ENCODE measurements at places on chromosomes 6 and 20.

- no peak for DNase-seq
Observed at GRCh38 chr20:64003960-64004725, 23.2 kb downstream of the PRPF6 start.

GRCh38 chr6:110517601-110518281 is 41.3 kb upstream of the SLC22A16 start:
- DNase-seq, result no peak

GRCh38 chr6:56364827-56365339 is 117.5 kb upstream of the COL21A1 start:
- DNase-seq, result no peak

GRCh38 chr6:125537090-125537489 is 212.3 kb upstream of the HEY2 start:
- DNase-seq, result no peak

DNA sequence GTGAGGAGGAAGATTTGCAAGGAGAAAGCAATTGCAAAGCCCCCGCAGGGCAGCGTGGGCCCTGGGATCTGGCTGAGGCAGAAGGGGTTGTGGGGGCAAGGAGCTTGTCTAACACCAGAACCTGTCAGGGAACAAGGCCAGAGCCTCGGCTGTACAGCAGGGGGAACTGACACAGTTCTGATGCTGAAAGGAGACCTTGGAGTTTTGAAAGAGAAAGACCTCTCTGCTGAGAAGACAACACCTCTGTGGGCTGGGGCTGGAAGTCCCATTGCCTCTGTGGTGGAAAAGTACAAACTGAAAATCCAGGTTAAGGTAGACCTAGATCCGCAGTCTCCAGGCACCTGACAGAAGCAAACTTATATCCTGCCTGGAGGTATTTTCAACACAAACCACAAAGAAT is 86.9 kb upstream of the CST7 start:
- no peak for DNase-seq

- no peak for DNase-seq
Observed at GRCh38 chr20:62259294-62259565, 20.9 kb downstream of the OSBPL2 start.

GRCh38 chr6:130500693-130501092 is 134.9 kb downstream of the TMEM200A start:
- DNase-seq, result no peak

DNA sequence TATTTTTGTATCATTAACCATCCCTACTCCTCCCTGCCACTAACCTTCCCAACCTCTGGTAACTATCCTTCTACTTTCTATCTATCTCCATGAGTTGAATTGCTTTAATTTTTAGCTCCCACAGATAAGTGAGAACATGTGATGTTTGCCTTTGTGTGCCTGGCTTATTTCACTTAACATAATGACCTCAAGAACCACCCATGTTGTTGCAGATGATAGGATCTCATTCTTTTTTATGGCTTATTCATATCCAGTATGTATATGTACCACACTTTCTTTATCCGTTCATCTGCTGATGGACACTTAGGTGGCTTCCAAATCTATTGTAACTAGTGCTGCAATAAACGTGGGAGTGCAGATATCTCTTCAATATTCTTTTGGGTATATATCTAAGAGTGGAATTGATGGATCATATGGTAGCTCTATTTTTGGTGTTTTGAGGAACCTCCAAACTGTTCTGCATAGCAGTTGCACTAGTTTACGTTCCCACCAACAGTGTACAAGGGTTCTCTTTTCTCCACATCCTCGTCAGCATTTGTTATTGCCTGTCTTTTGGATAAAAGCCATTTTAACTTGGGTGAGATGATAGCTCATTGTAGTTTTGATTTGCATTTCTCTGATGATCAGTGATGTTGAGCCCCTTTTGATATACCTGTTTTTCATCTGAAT is 201.4 kb downstream of the ARHGAP18 start:
- no peak for DNase-seq

DNA sequence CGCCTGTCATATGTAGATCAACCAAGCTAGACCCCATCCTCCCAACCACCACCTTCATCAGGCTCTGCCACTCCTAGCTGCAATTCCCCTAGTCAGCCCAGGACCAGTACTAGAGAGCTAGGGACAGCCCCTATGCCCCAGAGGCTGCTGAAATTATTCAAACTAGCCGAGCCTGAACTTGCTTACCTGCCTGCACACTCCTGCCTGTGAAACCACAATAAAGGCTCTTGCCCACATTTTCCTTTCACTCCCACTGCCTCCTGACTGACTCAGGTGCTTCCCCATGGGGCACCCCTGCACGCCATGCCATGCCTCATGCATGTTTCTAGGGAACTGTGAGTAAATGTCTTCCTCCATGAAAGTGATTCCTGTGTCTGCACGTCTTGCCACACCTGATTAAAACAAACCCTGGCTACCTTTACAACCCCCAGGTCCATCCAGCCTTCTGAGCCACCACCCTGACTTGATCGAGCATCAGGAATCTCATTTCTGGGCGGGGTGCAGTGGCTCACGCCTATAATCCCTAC is 66.5 kb upstream of the IER3 start:
- DNase-seq, result no peak

DNA sequence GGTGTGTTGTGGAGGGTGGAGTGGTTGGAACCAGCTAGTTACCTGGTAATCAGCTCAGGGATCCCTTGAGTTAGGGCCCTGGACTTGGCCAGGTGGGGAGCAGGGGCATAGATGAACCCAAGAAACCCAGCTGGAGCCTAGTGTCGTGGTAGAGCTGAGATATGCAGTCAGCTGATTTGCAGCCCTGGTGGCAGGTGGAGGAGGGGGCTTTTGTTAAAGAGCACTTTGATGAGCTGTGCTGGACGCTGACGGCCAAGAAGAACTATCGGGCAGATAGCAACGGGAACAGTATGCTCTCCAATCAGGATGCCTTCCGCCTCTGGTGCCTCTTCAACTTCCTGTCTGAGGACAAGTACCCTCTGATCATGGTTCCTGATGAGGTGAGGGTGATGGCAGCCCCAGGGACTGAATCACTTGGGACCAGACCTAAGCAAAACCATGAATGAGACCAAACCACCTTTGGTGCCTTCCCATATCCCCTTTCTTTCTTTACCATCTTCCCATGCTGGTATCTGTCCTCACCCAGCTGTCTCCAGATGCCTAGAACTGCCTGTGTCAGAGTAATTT is 12.7 kb downstream of the DEF6 start:
- DNase-seq, result no peak

DNA sequence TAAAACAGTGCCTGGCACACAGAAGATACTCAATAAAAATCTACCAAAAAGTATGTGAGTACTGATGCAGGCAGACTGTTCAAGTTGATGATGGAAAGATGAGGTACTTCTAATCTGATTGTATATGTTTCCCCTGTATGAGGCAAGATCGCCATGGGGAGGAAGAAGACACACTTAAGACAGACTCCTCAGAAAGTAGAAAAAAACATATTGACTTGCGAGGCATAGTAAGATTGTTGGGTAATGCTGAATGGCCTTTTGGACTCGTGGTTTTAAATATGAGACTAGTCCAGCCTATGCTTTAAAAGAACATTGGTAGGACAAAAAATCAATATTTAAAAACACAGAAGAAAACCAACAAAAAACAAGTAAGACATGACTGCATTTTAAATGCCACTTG is 72.6 kb downstream of the SHPRH start:
- no peak for DNase-seq

DNA sequence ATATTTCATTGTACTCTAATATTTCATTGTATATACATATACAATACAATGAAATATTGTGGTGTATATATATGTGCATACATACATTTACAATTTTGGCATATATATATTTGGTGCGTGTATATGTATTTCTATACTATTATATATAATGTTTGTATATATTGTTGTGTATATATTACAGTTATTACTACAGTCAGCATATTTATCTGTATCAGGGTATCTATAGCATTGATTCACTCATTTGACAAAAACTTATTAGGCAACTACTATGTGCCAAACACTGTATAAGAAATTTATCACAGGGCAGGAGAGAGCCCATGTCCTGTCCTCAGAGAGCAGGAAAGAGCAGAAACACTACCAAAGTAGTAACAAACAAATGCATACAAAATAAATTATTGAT is 910.6 kb downstream of the QKI start:
- no peak for DNase-seq

- DNase-seq, result no peak
Observed at GRCh38 chr6:131877999-131878789, 70.4 kb downstream of the ENPP1 start.
